ENCODE measurements at places on chromosomes 4 and X.

DNA sequence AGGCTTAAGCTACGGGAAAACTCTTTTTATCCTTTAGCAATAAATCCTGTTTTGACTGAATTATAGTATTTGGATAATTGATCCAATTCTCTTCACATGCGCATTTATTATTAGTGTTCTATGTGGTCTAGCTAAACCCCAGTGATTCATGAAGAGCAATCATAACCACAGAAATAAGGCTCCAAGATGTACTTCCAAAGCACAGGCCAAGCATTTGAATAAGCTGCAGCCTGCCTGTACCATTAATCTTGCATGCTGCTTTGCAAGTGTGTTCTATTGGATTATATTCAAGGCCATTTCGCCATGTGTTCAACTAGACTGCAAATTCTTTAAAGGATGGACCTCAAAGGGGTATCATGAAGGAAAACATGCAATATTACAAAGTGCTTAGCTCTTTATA, 385.2 kb upstream of the FAT1 start:
- H3K4me3 ChIP-seq: no peak overlapping the region
- no peaks in the 10 kb centered on the region for H3K36me3 ChIP-seq
- H3K27me3 ChIP-seq: no peaks in the 10 kb centered on the region
- H3K27ac ChIP-seq: no peak overlapping the region

DNA sequence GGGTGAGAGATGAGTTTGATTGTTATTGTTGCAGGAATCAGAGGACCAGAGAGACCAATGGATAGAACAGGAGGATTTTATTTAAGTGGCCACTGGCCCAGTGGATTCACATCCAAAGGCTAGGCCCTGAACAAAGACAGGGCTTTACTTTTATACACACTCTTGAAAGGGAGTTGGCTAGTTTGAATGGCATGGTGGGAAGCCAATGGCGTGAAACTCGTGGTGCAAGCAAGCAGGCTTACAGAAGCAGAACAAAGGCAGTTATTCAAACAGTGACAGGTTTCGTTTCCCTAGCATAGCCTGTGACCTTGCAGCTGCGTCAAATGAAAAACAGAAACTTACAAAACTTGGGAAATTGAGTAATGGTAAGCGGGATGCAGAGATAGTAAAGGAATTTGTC, 110.2 kb upstream of the PRDX4 start:
- H3K4me1 ChIP-seq: no peaks in the 10 kb centered on the region
- H3K4me3 ChIP-seq: no peak overlapping the region
- no peak overlapping the region for H3K27ac ChIP-seq

GRCh38 chr4:72295966-72296557, 264.3 kb downstream of the NPFFR2 start:
- peaks cover 9% of the 10 kb centered on the region for H3K4me1 ChIP-seq
- no peak overlapping the region for H3K4me3 ChIP-seq
- DNase-seq: no peak
- no peak overlapping the region for H3K27ac ChIP-seq
- H3K36me3 ChIP-seq: no peaks in the 10 kb centered on the region
- peaks cover 32% of the 10 kb centered on the region for H3K27me3 ChIP-seq

DNA sequence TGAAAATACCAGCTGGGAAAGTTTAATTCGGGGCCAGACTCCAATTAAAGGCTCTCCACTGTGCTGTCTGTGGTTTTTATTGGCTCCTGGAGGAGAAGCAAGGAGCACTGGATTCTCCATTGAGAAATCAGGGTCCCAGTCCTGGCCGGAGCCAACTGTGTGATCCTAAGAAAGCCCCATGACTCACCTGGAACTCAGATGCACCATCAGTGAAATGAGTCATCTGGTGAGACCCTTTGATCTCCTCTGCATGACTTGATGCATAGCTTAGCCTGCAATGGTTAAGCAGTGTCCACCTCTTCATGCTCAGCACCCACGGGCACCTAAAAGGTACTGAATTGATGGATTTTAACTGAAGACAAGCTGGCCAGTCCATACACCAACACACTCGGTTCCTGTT, 119.2 kb upstream of the VCX3B start:
- H3K27ac ChIP-seq: no peak overlapping the region
- H3K36me3 ChIP-seq: no peaks in the 10 kb centered on the region
- DNase-seq: no peak
- no peaks in the 10 kb centered on the region for H3K4me1 ChIP-seq
- H3K4me3 ChIP-seq: no peak overlapping the region

- no peaks in the 10 kb centered on the region for H3K36me3 ChIP-seq
- H3K27ac ChIP-seq: no peak overlapping the region
- H3K4me3 ChIP-seq: no peak overlapping the region
- no peak for DNase-seq
- no peaks in the 10 kb centered on the region for H3K4me1 ChIP-seq
Observed at GRCh38 chr4:14087921-14088320, 460.4 kb upstream of the BOD1L1 start.

DNA sequence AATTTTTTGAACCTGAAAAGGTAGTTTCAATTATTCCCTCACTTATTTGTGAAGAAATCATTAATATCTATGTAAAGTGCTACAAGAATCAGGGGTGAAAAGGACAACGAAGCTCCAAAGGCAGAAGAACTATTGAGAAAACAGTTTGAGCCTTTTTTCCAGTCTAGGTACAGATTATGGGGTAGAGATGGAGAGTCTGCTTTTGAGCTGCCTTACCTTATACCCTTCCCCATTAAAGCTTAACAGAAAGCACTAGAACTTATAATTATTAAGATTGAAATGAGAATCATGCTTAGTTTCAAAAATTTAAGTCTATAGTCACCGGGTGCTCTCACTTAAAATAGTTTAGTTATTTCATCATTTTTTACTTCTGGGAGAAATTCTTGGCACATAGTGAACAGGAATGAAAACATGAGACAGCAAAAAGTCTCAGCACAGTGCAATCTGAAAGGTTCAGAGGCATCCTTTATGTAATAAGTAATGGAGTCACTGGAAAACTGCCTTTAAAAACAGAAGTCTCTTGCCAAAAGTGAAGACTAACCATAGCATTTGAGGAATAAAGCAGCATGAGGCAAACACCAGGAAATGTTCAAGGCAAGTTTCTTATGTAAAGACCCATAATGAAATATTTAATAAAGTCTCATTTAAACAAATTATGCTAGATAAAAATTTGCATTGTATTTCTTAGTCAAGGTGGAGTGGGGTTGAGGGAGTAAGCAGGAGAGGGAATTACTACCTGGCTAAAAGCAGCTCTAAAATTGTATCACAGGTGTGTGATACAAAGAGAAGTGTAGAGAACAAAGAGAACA, 5.1 kb upstream of the DCLK2 start:
- no peaks in the 10 kb centered on the region for H3K4me1 ChIP-seq
- no peak overlapping the region for H3K4me3 ChIP-seq
- H3K27ac ChIP-seq: no peak overlapping the region
- no peaks in the 10 kb centered on the region for H3K36me3 ChIP-seq
- peaks cover 21% of the 10 kb centered on the region for H3K27me3 ChIP-seq

- H3K27ac ChIP-seq: no peak overlapping the region
- no peaks in the 10 kb centered on the region for H3K36me3 ChIP-seq
Observed at GRCh38 chr4:172830295-172830764, 338.3 kb upstream of the GALNT7 start.

- H3K36me3 ChIP-seq: no peaks in the 10 kb centered on the region
- H3K27me3 ChIP-seq: peaks cover 7% of the 10 kb centered on the region
- DNase-seq: no peak
- H3K27ac ChIP-seq: no peak overlapping the region
- no peaks in the 10 kb centered on the region for H3K4me1 ChIP-seq
Observed at GRCh38 chr4:40688446-40689095, 58.9 kb upstream of the RBM47 start.

GRCh38 chr4:134533068-134533467, 331.5 kb upstream of the PABPC4L start:
- H3K36me3 ChIP-seq: no peaks in the 10 kb centered on the region
- DNase-seq: no peak
- no peak overlapping the region for H3K27ac ChIP-seq
- H3K4me3 ChIP-seq: no peak overlapping the region
- H3K4me1 ChIP-seq: no peaks in the 10 kb centered on the region

- H3K4me1 ChIP-seq: no peaks in the 10 kb centered on the region
- peaks cover 37% of the 10 kb centered on the region for H3K27me3 ChIP-seq
- H3K27ac ChIP-seq: no peak overlapping the region
- no peak overlapping the region for H3K4me3 ChIP-seq
- H3K36me3 ChIP-seq: no peaks in the 10 kb centered on the region
Observed at GRCh38 chr4:41221850-41222645, 7.7 kb upstream of the APBB2 start.

DNA sequence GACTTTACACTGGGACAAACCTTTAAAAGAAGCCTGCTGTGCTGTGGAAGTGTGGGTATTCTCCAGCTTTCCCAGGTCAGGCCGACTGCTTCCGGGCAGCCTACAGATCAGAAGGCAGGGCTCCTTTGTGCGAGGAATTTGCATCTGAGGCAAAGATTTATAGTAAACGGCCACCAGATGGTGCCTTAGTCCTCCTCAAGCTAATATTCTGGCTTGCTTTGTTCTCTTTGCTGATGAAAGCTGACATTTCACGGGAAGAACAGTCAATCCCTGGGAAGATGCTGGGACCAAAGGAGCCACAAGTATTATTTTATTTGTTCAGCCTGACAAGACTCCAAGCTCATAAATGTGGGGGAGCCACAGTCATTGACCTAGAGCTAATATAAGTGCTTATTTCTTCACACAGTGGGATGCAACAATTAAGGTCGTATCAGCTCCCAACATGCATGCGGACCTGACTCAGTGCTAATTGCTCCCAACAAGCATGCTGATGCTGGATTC, 120.7 kb upstream of the TRIM2 start:
- H3K4me3 ChIP-seq: no peak overlapping the region
- H3K36me3 ChIP-seq: no peaks in the 10 kb centered on the region
- H3K27ac ChIP-seq: peak overlapping the region; percentile 60
- peaks cover 14% of the 10 kb centered on the region for H3K27me3 ChIP-seq

DNA sequence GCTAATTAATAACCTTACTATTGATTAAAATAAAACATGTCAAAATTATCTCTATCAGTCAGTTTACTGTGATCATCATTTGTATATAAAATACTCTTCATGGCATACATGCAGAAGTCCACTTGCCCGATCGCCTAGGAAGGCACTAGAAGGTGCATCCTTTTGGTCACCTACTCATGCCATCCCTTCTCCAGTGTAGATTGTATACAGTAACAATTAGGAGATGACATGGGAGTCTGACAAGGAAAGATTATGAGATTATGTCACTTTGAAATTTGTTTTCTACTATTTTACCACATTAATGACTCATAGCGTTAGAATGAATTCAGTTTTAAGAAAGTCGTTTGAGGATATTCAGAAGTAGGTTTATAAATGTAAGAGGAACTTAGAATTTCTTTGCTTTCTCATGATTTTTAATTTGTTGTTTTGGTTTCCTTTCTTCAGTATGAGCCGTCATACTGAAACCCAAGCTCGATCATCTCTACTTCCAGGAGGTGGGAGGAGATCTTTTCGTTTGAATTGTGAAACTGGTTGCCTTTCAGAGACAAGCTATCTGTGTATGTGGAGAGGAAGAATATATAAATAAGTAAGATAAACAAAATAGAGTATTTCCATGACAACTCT, 51.1 kb upstream of the UNC5C start:
- no peaks in the 10 kb centered on the region for H3K4me1 ChIP-seq
- no peak for DNase-seq
- H3K36me3 ChIP-seq: no peaks in the 10 kb centered on the region
- no peaks in the 10 kb centered on the region for H3K27me3 ChIP-seq
- H3K4me3 ChIP-seq: no peak overlapping the region

- H3K36me3 ChIP-seq: no peaks in the 10 kb centered on the region
- no peak for DNase-seq
- H3K27ac ChIP-seq: no peak overlapping the region
- H3K4me1 ChIP-seq: no peaks in the 10 kb centered on the region
- no peak overlapping the region for H3K4me3 ChIP-seq
Observed at GRCh38 chr4:24662056-24662455, 77.7 kb upstream of the DHX15 start.

- no peak for DNase-seq
- no peaks in the 10 kb centered on the region for H3K27me3 ChIP-seq
- H3K4me3 ChIP-seq: no peak overlapping the region
Observed at GRCh38 chrX:150790021-150790420, 96.8 kb downstream of the MTMR1 start.

- H3K4me1 ChIP-seq: peaks cover 14% of the 10 kb centered on the region
- peaks cover 44% of the 10 kb centered on the region for H3K27me3 ChIP-seq
- H3K36me3 ChIP-seq: no peaks in the 10 kb centered on the region
- H3K27ac ChIP-seq: peak overlapping the region; percentile 85
Observed at GRCh38 chr4:140049849-140050637, 103.9 kb downstream of the MAML3 start.

GRCh38 chr4:38667085-38667893, 3.3 kb downstream of the KLF3 start:
- H3K4me3 ChIP-seq: peak overlapping the region; percentile 97
- peaks cover 3% of the 10 kb centered on the region for H3K36me3 ChIP-seq
- peak overlapping the region; percentile 95 for H3K27ac ChIP-seq
- no peaks in the 10 kb centered on the region for H3K27me3 ChIP-seq

DNA sequence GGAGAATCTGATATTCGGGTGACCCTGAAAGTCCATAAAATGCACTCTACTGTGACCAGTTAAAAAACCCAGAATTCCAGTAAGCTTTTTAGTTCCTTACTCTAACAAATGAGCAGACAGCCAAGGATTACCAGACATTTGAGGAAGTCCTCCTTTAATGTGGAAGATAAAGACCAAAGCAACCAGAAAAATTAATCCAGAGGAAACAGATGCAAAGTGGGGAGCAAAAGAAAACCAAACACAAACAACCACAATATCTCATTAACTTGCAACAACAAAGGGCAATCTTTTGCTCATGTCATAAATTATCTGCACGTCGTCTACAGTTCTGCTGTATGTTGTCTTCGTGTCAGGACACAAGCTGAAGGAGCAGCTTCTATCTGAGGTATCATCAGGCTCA, 164.4 kb downstream of the PJA1 start:
- H3K4me3 ChIP-seq: no peak overlapping the region
- H3K27ac ChIP-seq: no peak overlapping the region
- H3K27me3 ChIP-seq: no peaks in the 10 kb centered on the region

DNA sequence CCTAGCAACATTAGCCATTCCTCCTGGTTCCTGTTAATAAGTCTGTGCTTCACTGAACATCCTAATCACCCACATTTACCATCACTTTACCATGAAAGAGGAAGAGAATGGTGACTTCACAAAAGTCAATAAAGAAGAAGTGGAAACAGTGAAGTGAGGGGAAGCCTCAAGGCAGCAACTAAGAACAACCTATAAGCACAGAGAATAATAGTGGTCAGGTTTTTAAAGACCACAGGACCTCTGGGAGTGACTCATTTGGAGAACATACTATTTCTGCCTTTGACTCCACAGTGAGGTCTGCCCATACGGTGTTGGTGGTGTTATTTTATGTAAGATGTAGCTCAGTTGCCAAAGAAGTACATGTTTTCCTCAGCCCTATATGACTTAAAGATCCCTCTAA, 86.0 kb upstream of the TET2 start:
- H3K4me3 ChIP-seq: no peak overlapping the region
- H3K27me3 ChIP-seq: no peaks in the 10 kb centered on the region
- no peaks in the 10 kb centered on the region for H3K36me3 ChIP-seq

DNA sequence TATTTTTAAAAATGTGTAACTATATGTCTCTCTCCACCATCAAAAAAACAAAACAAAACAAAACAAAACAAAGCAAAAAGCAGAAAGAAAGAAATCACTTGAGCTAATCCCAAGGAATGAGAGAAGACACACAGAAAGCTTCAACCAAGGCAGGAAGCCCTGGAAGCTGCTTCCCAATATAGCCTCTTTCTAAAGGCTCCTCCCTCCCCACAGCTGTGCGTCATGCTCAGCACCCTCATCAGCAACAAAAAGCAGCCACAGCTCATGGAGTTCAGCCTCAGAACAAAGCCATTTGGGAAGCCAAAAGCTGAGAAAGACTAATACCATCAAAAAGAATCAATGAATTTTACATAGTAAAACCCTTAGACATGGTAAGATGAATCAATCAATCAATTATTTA, 501.6 kb upstream of the SMIM31 start:
- no peaks in the 10 kb centered on the region for H3K27me3 ChIP-seq
- DNase-seq: no peak
- H3K36me3 ChIP-seq: no peaks in the 10 kb centered on the region
- no peak overlapping the region for H3K4me3 ChIP-seq
- H3K4me1 ChIP-seq: no peaks in the 10 kb centered on the region
